Thymus (tissue), 14 donors: ENCODE measurements at places on chromosomes 2 and 18. TPM values are rescaled to one million over a fixed set of nuclear protein-coding genes. Genes with fewer than 3 reads are reported as not detected.

Gene GALR1
- 0.05 TPM for total RNA-seq

GRCh38 chr18:74841248-74841647 lies 243.6 kb downstream of the ZNF407 start:
- H3K27me3 ChIP-seq = no peaks in the 10 kb centered on the region
- no peak overlapping the region for H3K27ac ChIP-seq
- H3K36me3 ChIP-seq = no peaks in the 10 kb centered on the region
- no peak overlapping the region for H3K4me3 ChIP-seq
- DNase-seq = no peak

DNA sequence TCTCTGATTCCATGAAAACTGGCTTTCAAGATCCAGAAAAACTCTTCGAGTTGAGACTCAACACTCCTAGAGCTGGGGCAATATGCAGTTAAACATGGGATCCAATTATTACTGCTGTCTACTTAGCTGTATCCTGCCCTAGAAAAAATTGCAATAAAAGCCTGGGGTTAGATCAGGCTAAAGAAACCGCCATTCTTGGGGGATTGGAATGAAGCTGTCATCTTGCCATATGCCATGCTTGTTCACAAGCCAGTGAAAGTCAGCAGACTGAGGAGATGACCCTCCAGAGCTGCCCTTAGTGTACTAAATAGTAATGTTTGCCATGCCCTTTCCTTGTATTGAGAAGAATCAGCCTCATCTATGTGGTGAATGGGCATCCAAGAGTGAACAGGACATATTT lies 30.9 kb upstream of the CYP26B1 start:
- H3K27me3 ChIP-seq = no peaks in the 10 kb centered on the region
- no peak for DNase-seq
- no peaks in the 10 kb centered on the region for H3K36me3 ChIP-seq
- H3K4me3 ChIP-seq = no peak overlapping the region
- no peaks in the 10 kb centered on the region for H3K4me1 ChIP-seq
- H3K27ac ChIP-seq = no peak overlapping the region

DNA sequence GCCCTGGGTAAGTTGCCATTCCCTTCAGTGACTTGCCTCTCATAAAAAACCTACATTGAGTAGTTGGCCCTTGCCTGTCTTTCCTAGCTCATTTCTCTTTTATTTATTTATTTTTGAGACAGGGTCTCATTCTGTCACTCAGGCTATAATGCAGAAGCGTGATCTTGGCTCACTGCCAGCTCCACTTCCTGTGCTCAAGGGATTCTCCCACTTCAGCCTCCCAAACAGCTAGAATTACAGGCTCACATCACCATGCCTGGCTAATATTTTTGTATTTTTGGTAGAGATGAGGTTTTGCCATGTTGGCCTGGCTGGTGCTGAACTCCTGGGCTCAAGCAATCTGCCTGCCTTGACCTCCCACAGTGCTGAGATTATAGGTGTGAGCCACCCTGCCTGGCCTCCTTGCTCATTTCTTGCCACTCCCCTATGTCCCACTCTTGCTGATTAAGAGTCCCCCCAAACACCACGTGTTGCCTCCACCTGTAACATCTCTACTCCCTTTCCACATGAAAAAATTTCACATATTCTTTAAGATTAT lies 12.6 kb downstream of the EVA1A start:
- H3K4me3 ChIP-seq = no peak overlapping the region
- no peak overlapping the region for H3K27ac ChIP-seq
- H3K27me3 ChIP-seq = no peaks in the 10 kb centered on the region

GRCh38 chr2:15804246-15804619 lies 136.1 kb upstream of the MYCN start:
- no peak for DNase-seq
- no peak overlapping the region for H3K27ac ChIP-seq
- no peaks in the 10 kb centered on the region for H3K27me3 ChIP-seq
- H3K4me1 ChIP-seq = no peaks in the 10 kb centered on the region
- H3K4me3 ChIP-seq = no peak overlapping the region

Gene CLEC4F
- total RNA-seq = 0.09 TPM

DNA sequence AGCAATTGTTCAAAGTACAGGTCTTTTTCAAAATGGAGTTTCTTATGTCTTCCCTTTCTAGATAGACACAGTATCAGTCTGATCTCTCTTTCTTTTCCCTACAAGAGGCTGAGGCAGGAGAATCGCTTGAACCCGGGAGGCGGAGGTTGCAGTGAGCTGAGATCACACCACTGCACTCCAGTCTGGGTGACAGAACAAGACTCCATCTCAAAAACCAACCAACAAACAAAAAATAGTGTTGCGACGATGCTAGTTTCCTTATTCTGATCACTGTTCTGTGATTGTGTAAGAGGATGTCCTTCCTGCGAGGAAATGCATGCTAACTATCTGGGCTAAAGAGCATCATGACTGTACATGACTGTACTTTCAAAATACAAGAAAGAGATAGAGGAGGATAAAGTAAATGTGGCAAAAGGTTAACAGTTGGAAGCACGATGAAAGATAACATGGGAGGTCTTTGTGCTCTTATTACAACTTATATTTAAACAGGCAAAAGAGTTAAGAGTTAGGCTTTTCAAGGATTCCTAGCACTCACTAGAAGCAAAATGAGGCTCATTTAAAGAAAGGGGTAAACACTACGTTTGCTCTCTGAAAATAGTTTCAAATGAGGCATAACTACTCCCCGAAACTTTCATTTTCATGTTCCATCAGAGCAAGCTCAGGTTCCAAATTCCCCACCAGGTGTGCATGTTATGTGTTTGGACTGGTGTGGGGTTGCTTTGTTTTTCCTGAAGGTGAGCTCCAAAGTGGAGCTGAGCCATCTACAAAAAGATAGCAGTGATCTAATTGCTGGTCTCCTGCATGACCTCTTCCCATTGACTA lies 23.8 kb downstream of the SOWAHC start:
- peak; percentile 22 for DNase-seq
- H3K36me3 ChIP-seq = no peaks in the 10 kb centered on the region
- no peaks in the 10 kb centered on the region for H3K27me3 ChIP-seq
- H3K4me3 ChIP-seq = no peak overlapping the region

GRCh38 chr2:215699018-215699417 lies 263.1 kb upstream of the FN1 start:
- no peak overlapping the region for H3K4me3 ChIP-seq
- no peak overlapping the region for H3K27ac ChIP-seq
- no peak for DNase-seq

DNA sequence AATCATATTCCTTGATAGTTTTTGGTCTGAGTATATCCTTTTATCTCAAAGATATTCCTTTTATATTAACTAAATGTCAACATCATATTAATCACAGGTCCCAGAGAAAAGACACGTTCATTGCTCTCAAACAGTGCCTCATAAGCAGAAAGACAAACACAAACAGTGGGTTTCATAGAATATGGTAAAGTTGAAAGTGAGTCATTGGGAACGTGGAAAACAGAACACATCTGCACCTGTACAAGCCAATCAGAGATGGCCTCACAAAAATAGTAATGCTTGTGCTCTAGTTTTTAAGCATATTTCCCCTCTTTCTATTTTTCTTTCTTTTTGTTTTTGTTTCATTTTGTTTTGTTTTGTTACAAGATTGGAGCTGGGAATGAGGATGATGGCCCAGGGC lies 328.4 kb upstream of the MAP2 start:
- H3K4me3 ChIP-seq = no peak overlapping the region
- DNase-seq = no peak
- no peaks in the 10 kb centered on the region for H3K4me1 ChIP-seq

Gene IL1R2
- total RNA-seq = 4.9 TPM

Gene CROCC2
- not detected for total RNA-seq

Gene CCDC68
- total RNA-seq = 0.52 TPM

- no peak for DNase-seq
- no peaks in the 10 kb centered on the region for H3K36me3 ChIP-seq
- H3K27ac ChIP-seq = no peak overlapping the region
- peaks cover 40% of the 10 kb centered on the region for H3K27me3 ChIP-seq
- H3K4me1 ChIP-seq = no peaks in the 10 kb centered on the region
These were observed 769 bp downstream of the FAM110C start for GRCh38 chr2:45342-46130.

Gene TUBA3E
- 0.05 TPM for total RNA-seq

DNA sequence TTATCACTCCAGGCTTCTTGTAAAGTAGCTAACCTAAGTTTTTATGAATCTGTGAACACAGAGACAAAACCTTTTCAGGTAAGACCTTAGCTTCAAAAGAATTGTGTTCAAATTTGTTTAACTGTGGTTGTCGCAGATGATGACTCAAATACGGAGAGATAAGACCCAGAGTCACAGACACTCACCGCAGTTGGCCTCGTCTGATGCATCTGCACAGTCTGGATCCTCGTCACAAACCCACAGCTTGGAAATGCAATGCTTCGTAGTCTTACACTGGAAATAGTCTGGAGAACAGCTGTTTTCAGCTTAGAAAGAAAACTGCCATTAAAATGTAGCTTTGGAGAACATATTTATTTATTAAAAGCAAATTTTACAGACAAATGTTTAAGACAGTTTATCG lies 1662.1 kb upstream of the NXPH2 start:
- H3K27me3 ChIP-seq = no peaks in the 10 kb centered on the region
- H3K4me3 ChIP-seq = no peak overlapping the region
- DNase-seq = no peak
- no peak overlapping the region for H3K27ac ChIP-seq
- no peaks in the 10 kb centered on the region for H3K36me3 ChIP-seq

DNA sequence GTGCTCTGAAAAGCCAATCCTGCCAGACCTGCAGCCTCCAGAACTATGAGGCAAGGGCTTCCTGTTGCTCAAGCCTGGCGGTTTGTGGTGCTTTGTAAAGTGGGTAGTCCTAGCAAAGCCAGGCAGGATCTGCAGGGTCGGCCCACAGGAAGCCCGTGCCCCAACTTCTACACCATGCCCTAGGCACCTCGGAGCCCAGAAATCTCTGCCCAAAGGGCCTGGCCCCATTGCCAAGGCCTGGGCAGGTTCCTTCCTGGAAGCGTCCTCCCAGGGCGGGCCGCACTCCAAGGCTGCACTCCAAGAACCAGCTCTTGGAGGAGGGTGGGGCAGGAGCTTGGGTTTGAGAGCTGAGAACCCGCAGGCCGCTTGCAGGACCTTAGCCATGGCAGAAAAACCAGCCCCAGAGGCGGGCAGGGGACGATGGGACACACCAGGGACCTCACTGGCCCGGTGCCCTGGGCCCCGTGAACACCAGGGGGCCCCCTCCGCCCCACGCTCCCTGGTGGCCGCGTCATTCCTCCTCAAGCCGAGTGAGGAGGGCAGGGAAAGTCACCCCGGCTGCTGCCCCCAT lies 37.2 kb upstream of the ID2 start:
- DNase-seq = no peak
- no peaks in the 10 kb centered on the region for H3K27me3 ChIP-seq
- H3K36me3 ChIP-seq = no peaks in the 10 kb centered on the region
- no peak overlapping the region for H3K27ac ChIP-seq
- H3K4me3 ChIP-seq = no peak overlapping the region

Gene LOXL3
- total RNA-seq = 1.4 TPM

DNA sequence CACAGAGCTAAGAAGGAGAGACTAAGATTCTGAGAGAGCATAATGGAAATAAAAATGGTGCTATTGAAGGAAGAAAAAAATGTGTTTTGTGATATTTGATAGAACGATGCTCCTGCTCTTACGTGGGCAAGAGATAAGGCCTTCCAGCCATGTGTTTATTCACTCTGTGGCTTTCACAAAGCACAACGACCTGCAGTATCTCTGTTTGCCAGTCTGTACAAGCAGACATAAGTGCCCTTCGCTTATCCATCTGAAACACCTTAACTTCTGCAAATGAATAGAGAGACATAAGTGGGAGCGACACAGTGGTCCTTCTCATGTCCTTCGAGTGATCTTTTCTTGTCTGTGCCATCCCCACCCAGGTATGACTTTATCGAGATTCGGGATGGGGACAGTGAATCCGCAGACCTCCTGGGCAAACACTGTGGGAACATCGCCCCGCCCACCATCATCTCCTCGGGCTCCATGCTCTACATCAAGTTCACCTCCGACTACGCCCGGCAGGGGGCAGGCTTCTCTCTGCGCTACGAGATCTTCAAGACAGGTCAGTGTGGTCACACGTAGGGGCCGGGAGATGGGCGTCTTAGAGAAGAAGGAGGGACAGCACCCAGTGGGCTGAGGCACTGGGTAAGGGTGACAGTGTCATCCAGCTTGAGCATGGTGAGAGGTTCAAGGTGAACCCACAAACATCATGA lies 33.7 kb downstream of the NRP2 start:
- no peak for DNase-seq
- no peak overlapping the region for H3K4me3 ChIP-seq
- no peaks in the 10 kb centered on the region for H3K27me3 ChIP-seq
- peaks cover 13% of the 10 kb centered on the region for H3K4me1 ChIP-seq
- H3K27ac ChIP-seq = no peak overlapping the region
- H3K36me3 ChIP-seq = no peaks in the 10 kb centered on the region

DNA sequence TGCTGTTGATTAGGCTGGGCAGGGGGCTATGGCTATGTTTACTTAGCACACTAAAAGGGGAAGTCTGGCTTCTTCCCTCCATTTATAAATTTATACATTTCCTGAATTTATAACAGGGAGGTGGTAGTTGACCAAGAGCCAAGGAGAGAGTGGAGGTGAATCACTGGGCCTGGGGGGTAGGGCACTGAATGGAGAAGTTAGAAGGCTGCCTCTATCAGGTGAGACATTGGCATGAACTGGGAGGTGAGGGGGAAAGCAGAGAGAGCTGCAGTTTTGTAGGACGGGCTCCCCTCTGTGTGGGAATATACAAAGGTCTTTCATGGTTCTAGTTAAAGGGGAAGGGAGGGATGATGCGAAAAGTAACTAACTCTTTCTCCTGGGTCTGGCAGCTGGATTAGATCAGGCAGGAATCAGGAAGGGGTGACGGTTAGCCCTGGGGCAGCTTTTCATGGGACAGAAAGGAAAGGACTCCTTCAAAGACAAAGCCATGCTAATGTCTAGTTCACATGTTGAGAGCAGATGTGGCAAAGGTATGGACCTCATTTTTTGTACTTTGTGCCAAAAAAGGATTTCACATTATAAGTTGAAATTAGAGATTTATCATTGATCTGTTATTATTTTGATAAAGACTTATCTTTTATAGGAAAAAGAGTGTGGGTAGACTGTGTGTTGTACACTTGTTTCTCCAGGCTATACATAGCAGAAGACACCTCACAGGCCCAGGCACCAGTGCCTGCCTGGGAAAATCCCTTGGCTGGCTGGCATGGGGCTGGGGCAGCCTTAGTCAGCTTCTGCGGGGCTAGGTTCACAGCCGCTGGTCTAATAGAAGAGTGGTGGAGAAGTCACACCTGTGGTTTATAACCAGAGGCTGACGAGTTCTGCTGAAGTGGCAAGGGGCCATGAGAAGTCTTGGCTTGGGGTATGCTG lies 158.7 kb downstream of the CLIP4 start:
- no peaks in the 10 kb centered on the region for H3K36me3 ChIP-seq
- peaks cover 4% of the 10 kb centered on the region for H3K4me1 ChIP-seq
- H3K4me3 ChIP-seq = no peak overlapping the region
- no peak overlapping the region for H3K27ac ChIP-seq

GRCh38 chr2:20579866-20580265 lies 71.0 kb downstream of the HS1BP3 start:
- no peaks in the 10 kb centered on the region for H3K27me3 ChIP-seq
- H3K4me1 ChIP-seq = no peaks in the 10 kb centered on the region
- H3K36me3 ChIP-seq = no peaks in the 10 kb centered on the region
- H3K27ac ChIP-seq = no peak overlapping the region

- peak overlapping the region; percentile 20 for H3K4me3 ChIP-seq
- no peaks in the 10 kb centered on the region for H3K36me3 ChIP-seq
- H3K27me3 ChIP-seq = peaks cover 46% of the 10 kb centered on the region
These were observed 4.8 kb downstream of the SOX11 start for GRCh38 chr2:5696945-5697521.
